A172 (cell line): ENCODE measurements at places on chromosomes 2 and 18. TPM values are rescaled to one million over a fixed set of nuclear protein-coding genes. Genes with fewer than 3 reads are reported as not detected.

STPG4 gene
- 0.62 and 4.4 TPM in 2 replicates for total RNA-seq

PROKR1 gene
- not detected in 2 replicates for total RNA-seq

TMEM178A gene
- not detected in 2 replicates for total RNA-seq

BIN1 gene
- 114 and 117 TPM in 2 replicates for total RNA-seq

SPATS2L gene
- total RNA-seq, result 150 and 154 TPM in 2 replicates

ERFE gene
- 25.3 and 31.3 TPM in 2 replicates for total RNA-seq

MYO5B gene
- total RNA-seq, result 25.8 and 29.5 TPM in 2 replicates

GAL3ST2 gene
- not detected in 2 replicates for total RNA-seq

PHOSPHO2 gene
- total RNA-seq, result 12.6 and 13.5 TPM in 2 replicates

DSG4 gene
- not detected in 2 replicates for total RNA-seq

INPP5D gene
- total RNA-seq, result 0.84 and 0.86 TPM in 2 replicates

SLC9A4 gene
- total RNA-seq, result 0.31 and 0.84 TPM in 2 replicates

PTPRM gene
- 19.0 and 26.4 TPM in 2 replicates for total RNA-seq

EVX2 gene
- not detected in 2 replicates for total RNA-seq

UCN gene
- 4.1 and 5.0 TPM in 2 replicates for total RNA-seq

RAPH1 gene
- total RNA-seq, result 11.2 and 15.5 TPM in 2 replicates

FZD7 gene
- 8.6 and 10.8 TPM in 2 replicates for total RNA-seq

COL6A3 gene
- 2.5 and 4.8 TPM in 2 replicates for total RNA-seq

LAMA3 gene
- 1.5 and 2.7 TPM in 2 replicates for total RNA-seq

GBX2 gene
- total RNA-seq, result 6.2 and 6.4 TPM in 2 replicates

NYAP2 gene
- total RNA-seq, result not detected in 2 replicates

ELP2 gene
- total RNA-seq, result 55.2 and 55.5 TPM in 2 replicates

C2orf66 gene
- 0.26 TPM in 1 of 2 replicates, not detected in the other for total RNA-seq

ZAP70 gene
- not detected in 2 replicates for total RNA-seq

NPHP1 gene
- total RNA-seq, result 17.4 and 25.7 TPM in 2 replicates

NGEF gene
- total RNA-seq, result 33.3 and 37.5 TPM in 2 replicates

DCC gene
- total RNA-seq, result 0.03 and 0.24 TPM in 2 replicates

NLRC4 gene
- total RNA-seq, result not detected in 2 replicates

SPC25 gene
- total RNA-seq, result 63.4 and 98.4 TPM in 2 replicates

MRO gene
- 0.03 TPM in 1 of 2 replicates, not detected in the other for total RNA-seq

CCDC141 gene
- total RNA-seq, result 0.31 TPM in 1 of 2 replicates, not detected in the other

UGT1A4 gene
- total RNA-seq, result not detected in 2 replicates

KCTD1 gene
- 12.3 and 17.8 TPM in 2 replicates for total RNA-seq

PID1 gene
- total RNA-seq, result 6.9 and 8.1 TPM in 2 replicates

ZNF532 gene
- 12.2 and 13.5 TPM in 2 replicates for total RNA-seq
